ENCODE measurements at places on chromosomes 5 and 9.

DNA sequence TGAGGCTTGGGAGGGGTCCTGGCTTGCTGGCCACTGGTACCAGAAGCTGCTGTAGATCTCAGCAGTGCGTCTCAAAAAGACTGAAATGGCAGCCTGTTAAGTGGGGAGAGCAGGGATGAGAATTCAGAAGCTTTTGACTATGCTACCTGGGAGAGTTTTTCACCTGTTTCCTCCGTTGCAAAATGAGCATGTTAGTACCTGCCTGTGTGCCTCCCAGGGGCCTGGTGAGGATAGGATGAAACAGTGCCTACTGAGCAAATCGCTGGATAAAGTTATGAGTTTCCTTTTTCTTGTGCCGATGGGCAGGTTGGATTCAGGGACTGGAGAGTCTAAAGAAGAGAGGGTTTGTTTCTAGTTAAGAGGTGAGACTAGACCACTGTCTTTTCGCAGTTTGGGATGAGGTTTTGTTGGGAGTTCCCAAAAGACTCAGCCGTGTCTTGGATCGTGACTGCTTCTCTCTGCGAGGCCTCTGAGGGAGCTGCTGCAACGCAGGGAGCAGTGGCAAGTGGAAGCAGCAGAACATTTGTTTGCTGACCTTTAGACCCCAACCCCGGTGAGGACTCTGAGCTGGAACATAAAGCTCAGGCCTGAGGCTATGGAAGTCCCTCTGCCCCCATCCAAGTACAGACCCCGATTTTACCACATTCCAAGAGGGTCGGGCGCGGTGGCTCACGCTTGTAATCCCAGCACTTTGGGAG is 1.4 kb downstream of the RALGPS1 start:
- no peak for DNase-seq

GRCh38 chr5:166535641-166536040 is 1755.8 kb upstream of the WWC1 start:
- no peak for DNase-seq

DNA sequence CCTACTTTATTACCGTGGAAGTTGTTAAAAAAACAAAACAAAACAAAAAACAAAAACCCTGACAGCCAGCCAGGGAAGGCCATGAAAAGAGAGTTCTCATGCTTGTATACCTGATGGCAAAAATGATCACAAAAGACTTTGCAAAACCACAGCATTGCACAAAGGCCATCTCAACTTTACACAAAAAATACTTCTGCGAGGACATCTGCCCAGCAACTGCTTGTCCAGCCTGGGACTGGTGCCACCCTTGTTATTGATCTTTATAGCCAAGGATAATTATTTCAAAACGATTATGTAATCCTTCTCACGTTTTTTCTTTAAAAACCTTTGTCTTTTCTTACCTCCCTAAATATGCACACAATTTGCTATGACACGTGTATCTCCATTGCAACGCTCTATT is 42.2 kb upstream of the SLC28A3 start:
- DNase-seq: no peak

DNA sequence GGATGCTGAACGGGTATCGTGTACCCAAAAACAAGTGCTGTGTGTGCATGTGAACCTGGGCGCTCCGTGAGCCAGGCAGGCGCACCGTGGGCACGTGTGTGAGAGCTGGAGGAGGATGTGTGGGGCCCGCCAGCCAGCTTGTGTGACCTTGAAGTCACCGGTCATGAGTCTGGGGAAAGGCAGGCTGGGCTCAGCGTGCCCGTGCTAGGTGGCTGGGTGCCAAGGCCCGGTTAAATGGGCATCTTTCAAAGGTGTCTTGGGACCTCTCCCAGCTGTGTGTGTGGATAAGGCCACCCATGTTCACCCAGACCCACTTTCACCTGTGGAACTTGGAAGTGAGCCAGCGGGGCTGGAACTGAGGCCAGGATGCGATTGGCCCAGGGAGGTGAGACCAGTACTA is 3.4 kb downstream of the KCNT1 start:
- DNase-seq: no peak

DNA sequence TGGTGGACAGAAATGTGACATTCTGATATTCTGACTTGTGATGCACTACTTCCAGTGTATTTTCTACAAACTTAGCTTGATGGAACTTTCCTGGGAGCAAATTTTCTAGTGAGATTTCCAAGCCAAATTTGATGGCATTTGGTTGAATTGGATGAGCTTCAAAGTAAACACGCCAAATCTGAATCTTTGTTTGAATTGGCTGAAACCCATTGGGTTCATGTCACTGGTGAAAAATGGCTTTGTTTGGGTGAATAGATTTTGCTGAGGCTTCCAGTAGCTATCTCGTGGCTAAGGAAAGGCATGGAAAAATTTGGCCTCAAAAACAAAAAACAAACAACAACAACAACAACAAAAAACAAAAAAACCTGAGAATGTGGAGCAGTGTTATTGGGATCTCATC is 271.1 kb upstream of the RPS23 start:
- DNase-seq: no peak

- no peak for DNase-seq
Observed at GRCh38 chr9:121577166-121577565, 74.3 kb upstream of the DAB2IP start.

GRCh38 chr5:136811086-136811485 is 445.7 kb upstream of the TRPC7 start:
- peak; percentile 55 for DNase-seq

GRCh38 chr5:37435261-37435660 is 56.1 kb downstream of the WDR70 start:
- DNase-seq: peak; percentile 14

- no peak for DNase-seq
Observed at GRCh38 chr5:122221857-122222256, 90.2 kb upstream of the SNCAIP start.

DNA sequence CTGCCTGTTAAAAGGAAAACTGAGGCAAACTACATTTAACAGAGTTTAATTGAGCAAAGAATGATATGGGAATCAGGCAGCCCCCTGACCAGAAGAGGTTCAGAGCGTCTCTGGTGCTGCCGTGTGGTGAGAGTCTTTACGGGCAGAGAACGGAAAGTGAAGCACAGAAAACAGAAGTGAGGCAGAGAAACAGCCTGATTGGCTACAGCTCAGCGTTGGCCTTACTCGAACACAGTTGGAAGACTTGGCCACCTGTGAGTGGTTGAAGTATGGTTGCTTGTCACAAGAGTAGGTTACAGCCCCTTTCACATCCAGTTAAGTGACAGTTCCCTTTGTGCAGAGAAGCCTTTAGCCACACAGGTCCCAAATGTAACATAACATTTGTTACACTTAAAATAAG is 16.9 kb upstream of the FBP1 start:
- no peak for DNase-seq

DNA sequence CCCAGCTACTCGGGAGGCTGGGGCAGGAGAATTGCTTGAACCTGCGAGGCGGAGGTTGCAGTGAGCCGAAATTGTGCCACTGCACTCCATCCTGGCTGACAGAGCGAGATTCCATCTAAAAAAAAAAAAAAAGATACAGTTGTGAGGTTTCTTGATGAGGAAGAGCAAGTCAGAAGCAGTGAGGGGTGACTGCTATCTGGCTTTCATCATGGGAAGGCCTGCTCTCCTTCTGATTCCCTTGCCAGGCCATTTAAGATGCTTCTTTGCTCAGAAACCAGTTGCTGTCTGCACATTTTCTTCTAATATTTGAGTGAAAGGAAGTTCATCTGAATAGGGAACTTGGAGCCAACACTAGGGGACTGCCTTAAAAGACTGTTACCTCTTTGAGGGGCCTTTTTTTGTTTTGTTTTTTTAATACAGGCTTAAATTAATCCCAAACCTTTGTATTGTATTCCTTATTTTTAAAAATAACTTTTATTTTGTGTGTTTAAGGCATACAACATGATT is 201.9 kb downstream of the ARHGAP26 start:
- no peak for DNase-seq
